Muscle of leg (tissue), 16 donors: ENCODE measurements at places on chromosomes 5 and 9. TPM values are rescaled to one million over a fixed set of nuclear protein-coding genes. Genes with fewer than 3 reads are reported as not detected.

The ZNF883 gene
- polyA plus RNA-seq, result 5.3 TPM

The LECT2 gene
- polyA plus RNA-seq, result 0.27 TPM

The LCN10 gene
- 10.5 TPM for polyA plus RNA-seq

The NIPAL4 gene
- polyA plus RNA-seq, result 1.0 TPM

The IFNA2 gene
- not detected for polyA plus RNA-seq

The CER1 gene
- polyA plus RNA-seq, result 0.25 TPM

The ASTN2 gene
- 5.2 TPM for polyA plus RNA-seq
